Activated naive CD4-positive, alpha-beta T cell treated with anti-CD3 and anti-CD28 coated beads for 36 hours (primary cell): ENCODE measurements at places on chromosomes 12 and 14. TPM values are rescaled to one million over a fixed set of nuclear protein-coding genes. Genes with fewer than 3 reads are reported as not detected.

DNA sequence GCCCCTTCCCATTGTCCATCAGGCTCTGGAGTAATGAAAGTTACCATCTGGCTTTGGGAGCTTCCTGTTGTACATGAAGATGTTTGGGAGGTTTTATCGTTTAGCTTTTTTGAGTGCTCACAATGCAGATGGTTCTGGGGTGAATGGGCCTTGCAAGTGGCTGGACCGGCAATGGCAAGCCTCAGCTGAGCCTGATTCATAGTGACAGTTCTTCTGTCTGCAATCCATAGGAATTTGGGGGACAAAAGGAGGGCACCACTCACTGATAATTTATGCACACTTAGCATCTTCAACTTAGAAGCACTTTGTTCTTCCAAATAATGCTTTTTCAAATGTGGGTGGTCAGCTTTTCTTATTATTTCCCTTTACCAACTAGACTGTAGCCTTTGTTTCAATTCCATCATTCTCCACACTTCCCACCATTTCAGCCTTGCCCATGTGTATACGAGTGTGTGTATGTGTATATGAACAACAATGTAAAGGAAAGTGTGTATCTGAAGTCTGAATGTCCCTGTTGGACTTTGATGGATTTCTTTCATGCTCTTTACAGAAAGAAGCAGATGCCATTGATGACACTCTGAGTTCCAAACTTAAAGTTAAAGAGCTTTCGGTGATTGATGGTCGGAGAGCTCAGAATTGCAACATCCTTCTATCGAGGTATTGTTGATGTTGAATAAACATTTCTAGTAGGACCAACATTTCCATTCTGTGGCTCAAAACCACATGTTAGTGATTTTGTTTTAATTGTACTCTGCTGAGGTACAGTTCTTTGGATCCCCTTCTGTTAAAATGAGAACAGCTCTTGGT is 125.5 kb downstream of the GPR135 start:
- no peaks in the 10 kb centered on the region for H3K4me1 ChIP-seq
- H3K4me3 ChIP-seq, result no peak overlapping the region
- H3K27me3 ChIP-seq, result no peaks in the 10 kb centered on the region
- H3K36me3 ChIP-seq, result peaks cover 3% of the 10 kb centered on the region
- no peak overlapping the region for H3K27ac ChIP-seq

KIF26A gene
- total RNA-seq, result 0.07 TPM

GRCh38 chr14:104212206-104213095 is 74.1 kb downstream of the KIF26A start:
- no peak overlapping the region for H3K4me3 ChIP-seq
- H3K4me1 ChIP-seq, result no peaks in the 10 kb centered on the region
- H3K36me3 ChIP-seq, result no peaks in the 10 kb centered on the region

- peaks cover 4% of the 10 kb centered on the region for H3K36me3 ChIP-seq
- H3K4me1 ChIP-seq, result peaks cover 22% of the 10 kb centered on the region
- H3K27ac ChIP-seq, result no peak overlapping the region
- no peaks in the 10 kb centered on the region for H3K27me3 ChIP-seq
These were observed 108.1 kb downstream of the DIP2B start for GRCh38 chr12:50612882-50613281.
